ENCODE measurements at places on chromosomes 7 and 10.

GRCh38 chr7:20439416-20440185 is 108.9 kb downstream of the ITGB8 start:
- no peak for DNase-seq

DNA sequence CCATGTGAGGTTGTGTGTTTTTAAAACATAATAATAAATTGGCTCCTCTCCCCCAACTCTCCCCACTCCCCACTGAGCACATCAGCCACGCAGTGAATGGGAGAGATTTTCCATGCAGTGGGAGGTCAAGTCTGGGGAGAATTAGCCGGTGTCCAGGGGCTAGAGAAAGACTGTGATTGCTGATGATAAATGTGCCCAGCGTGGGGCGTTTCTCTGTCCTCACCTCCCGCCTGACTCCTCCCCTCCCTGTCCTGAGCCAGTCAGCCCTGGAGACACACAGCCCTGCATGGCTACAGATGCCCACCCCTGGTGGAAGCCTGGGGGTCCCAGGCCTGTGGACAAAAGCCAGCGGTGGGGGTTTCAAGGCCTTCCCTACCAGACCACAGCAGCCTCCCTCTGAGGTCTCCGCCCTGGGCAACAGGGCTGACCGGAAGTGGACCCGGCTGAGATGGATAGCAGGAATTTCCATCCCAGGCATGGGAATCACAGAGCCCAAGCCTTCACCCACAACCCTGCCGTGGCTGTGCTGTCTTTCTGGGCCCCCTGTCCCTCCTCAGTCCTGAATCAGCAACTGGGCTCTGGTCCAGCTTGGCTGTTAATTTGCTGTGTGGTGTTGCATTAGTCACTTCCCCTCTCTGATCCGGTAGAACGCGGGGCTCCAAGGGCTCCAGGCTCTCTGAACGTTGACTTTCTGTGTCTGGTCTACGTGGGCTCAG is 46.8 kb upstream of the SLC29A3 start:
- no peak for DNase-seq

DNA sequence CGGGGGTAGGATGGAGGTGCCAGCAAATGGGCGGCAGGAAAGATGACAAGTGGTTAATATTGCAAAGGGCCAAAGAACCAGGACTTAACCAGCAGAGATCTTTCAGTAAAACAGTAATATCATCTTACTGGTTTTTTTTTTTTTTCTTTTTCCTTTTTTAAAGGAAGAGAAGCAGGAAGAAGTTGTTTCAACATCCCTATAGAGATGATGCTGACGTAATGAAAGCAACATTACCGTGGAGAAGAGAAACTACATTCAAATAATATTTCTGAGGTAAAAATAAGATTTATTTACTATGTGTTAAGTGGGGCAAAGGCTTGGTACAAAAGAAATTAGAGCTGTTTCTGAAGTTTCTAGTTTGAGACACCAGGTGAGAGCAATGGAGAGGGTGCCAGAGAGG is 11.0 kb downstream of the MINDY3 start:
- no peak for DNase-seq

DNA sequence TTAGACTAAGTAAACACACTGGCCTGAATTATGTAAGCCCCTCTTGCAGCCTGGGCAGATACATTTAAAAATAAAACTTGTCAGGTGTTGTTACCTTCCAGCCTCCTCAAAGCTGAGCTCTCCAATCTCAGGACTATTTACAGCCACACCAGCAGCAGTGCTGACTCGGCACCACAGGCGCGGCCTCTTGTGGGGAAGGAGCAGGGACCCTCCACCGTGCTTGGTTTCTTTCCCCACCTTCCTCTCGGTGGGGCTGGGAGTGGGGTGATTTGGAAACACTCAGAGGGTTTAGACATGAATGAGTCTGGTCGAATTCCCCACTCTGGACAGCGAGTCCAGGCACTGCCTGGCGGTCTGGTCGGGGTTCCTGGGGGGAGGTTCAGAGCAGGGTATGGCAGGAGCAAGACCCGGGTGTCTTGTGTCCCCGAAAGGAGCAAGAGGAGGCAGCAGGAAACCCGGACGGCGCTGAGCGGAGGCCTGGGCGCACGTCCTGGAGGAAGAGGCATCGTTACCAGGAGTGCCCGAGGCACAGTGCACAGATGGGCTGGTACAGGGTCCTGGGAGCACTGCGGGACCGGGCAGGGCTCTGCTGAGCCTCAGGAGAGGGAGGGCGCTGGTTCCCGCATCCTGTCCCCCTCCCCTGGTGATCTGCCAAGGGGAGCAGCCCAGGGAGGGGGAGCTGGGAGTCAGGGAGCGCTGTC is 29.2 kb upstream of the CFAP46 start:
- no peak for DNase-seq

DNA sequence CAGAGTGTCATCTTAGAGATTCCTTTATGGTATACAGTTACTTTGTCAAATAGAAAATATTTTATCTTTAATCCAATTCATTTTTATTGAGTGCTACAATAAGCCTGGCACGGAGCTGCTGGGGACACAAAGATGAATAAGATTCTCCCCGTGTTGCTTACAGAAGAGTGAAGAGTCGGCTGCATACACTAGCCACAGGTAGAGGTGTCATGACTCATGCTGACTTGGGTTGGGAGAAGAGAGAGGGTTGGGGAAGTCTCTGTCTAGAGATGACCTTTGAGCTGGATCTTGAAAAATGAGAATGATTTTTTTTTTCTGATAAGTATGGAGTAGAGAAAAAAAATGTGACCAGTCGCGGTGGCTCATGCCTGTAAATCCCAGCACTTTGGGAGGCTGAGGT is 289.9 kb upstream of the CELF2 start:
- DNase-seq, result no peak

DNA sequence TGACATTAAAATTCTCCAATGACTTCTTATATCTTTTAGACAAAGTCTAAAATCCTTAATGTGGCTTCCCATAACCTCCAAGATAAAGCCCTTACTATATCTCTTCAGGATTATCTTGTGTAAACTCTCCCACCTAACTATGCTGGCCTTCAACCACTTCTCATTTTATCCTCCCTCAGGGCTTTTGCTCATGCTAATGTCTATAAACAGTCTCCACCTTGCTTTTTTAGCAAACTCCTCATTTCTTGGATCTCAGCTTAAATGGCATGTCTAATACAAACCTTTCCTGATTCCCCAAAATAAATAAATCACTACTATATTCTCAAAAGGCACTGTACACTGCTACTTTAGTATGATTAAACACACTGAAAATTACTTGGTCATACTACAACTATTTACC is 181.2 kb downstream of the LRRN3 start:
- no peak for DNase-seq
